ENCODE measurements at places on chromosomes 11 and 22. TPM values are rescaled to one million over a fixed set of nuclear protein-coding genes. Genes with fewer than 3 reads are reported as not detected.

DNA sequence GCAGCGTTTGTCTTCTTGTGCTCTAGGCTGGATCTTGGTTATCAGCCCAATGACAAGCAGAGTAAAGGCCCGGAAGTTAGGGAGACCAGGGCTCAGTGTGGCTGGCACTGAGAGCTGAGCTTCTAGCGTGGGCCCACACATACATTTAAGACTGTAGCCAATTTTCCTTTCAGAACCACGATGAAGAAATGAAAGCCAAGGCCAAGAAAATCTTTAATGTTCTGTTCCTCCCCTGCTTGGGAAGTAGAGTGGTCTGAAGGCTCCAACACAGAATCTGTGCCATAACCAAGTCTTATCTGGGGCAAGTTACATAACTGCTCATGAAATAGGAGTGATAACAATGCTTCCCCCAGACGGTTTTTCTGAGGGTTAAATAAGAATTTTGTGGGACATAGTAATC lies 4.7 kb upstream of the ST3GAL4 start:
- no peaks in the 10 kb centered on the region for H3K27me3 ChIP-seq

GRCh38 chr22:33599596-33599995 lies 320.7 kb downstream of the LARGE1 start:
- H3K27ac ChIP-seq: no peak overlapping the region
- no peaks in the 10 kb centered on the region for H3K27me3 ChIP-seq
- H3K4me1 ChIP-seq: no peaks in the 10 kb centered on the region
- no peaks in the 10 kb centered on the region for H3K36me3 ChIP-seq
- DNase-seq: no peak
- no peak overlapping the region for H3K4me3 ChIP-seq

GRCh38 chr11:2943711-2944118 lies 14.5 kb upstream of the PHLDA2 start:
- DNase-seq: peak; percentile 72
- no peaks in the 10 kb centered on the region for H3K27me3 ChIP-seq
- H3K27ac ChIP-seq: no peak overlapping the region

DNA sequence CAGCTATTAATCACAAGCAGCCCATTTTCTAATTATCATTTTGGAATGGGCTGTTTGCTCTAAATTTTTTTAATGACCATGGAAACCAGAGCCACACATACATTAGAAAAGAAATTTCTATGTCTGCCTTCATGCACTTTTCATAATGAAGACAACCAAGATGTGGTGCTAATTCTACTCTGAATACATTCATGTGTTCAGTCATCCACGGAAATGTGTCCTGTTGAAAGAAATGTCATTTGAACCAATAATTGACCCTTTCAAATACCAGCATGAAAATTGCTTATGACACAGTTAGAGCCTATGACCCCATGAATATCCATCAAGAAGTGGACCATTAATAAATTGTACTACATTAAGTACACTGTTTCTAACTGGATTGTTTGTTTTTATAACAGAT lies 99.7 kb upstream of the KCNA4 start:
- no peaks in the 10 kb centered on the region for H3K27me3 ChIP-seq
- H3K36me3 ChIP-seq: no peaks in the 10 kb centered on the region
- no peaks in the 10 kb centered on the region for H3K4me1 ChIP-seq
- no peak for DNase-seq
- no peak overlapping the region for H3K4me3 ChIP-seq
- H3K27ac ChIP-seq: no peak overlapping the region

DNA sequence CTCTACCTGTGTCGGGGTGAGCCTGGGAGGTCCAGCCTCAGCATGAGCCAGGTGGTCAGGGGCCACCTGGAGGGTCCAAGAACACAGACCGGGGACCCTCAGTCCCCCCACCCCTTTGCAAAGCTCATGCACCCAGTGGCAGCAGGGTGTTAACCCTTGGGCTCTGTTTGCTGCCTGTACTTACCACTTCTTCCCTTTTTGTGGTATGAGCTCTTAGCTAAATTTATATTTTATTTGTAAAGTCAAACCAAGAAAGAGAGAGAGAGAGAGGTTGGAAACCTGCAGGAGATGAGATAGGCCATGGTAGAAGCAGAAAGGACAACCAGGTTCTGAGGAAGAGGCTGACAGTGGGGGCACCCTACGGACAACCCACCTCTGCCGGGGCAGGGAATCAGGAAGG lies 29.9 kb downstream of the IL10RA start:
- H3K27ac ChIP-seq: no peak overlapping the region
- no peaks in the 10 kb centered on the region for H3K4me1 ChIP-seq
- no peak for DNase-seq

GRCh38 chr11:92885600-92885999 lies 83.9 kb upstream of the MTNR1B start:
- H3K36me3 ChIP-seq: no peaks in the 10 kb centered on the region
- H3K4me1 ChIP-seq: no peaks in the 10 kb centered on the region

Gene OR5P2
- total RNA-seq: not detected
